ENCODE measurements at places on chromosomes 7 and 10.

GRCh38 chr7:36309716-36310115 is 79.9 kb upstream of the ANLN start:
- no peak for DNase-seq

- DNase-seq: no peak
Measured at GRCh38 chr7:157461573-157462418, 125.0 kb downstream of the DNAJB6 start.

DNA sequence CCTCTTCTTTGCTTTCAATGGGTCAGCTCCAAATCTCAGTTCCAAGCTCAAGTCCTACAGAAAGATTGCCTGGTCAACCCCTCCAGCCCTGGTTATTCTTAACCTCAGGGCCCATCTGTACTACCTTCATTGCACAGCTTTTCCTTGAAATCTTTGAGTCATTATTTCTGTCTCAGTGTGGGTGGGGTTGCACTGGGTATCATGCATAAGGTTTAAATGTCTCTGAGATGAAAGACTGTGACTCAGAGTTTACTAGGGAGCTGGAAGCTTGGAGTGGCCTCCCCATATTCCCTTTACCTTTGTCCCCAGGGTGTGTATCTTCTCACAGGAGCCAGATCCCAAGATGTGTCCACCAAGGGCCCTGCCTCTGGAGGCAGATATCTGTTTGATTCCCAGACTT is 3.3 kb upstream of the OR6V1 start:
- no peak for DNase-seq

DNA sequence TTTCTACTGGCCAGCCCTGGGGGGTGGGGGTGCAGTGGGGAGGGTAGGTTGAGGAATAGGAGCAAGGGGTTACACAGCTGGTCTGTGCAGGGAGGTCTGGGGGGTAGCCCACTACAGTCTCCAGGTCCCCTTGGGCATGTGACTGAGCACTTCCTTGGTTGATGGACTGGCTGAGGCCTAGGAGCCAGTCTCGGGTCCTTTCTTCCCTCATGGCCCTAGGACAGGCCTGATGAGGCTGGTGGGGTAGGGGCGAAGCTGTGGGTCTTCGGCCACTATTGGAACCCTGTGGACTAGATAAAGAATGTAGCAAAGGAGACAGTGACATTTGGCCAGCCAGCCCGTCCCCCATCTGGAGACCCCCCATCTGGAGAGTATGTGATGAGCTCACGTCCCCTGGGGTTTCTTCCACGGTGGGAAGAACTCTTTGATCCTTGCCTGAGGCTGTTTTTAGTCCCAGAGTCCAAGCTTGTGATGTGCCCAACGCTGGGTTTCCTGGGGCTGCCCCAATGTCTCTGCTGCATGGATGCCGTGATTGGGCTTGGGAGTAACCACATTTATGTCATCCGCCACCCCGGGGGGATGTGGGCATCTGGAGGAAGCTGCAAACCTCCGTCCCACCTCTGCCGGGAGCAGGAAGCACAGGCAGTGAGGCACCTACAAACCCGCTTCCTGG is 20.7 kb downstream of the FAM241B start:
- no peak for DNase-seq

DNA sequence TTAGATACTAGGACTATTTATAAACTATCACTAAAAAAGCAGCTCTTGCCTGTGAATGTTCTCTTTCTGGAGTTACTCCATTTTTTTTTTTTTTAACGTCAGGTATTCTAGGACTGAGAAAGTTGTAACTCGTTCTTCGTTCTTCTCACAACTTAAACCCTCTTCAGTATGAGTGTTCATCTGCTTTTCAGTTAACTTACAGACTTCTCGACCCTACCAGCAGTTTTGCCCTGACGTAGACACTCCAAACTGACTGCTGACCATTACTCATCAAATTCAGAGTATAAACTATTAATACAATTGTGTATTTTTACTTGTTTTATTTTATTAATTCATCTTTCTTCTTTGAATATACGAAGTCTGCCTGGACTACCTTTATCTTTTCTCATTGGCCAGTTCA is 353.1 kb downstream of the GPR37 start:
- DNase-seq: no peak

GRCh38 chr7:150950496-150951180 is 27.5 kb downstream of the KCNH2 start:
- DNase-seq: no peak

- DNase-seq: peak; percentile 56
Measured at GRCh38 chr10:29735628-29736365, 101.0 kb upstream of the SVIL start.

- no peak for DNase-seq
Measured at GRCh38 chr7:28243861-28244260, 63.3 kb upstream of the JAZF1 start.

DNA sequence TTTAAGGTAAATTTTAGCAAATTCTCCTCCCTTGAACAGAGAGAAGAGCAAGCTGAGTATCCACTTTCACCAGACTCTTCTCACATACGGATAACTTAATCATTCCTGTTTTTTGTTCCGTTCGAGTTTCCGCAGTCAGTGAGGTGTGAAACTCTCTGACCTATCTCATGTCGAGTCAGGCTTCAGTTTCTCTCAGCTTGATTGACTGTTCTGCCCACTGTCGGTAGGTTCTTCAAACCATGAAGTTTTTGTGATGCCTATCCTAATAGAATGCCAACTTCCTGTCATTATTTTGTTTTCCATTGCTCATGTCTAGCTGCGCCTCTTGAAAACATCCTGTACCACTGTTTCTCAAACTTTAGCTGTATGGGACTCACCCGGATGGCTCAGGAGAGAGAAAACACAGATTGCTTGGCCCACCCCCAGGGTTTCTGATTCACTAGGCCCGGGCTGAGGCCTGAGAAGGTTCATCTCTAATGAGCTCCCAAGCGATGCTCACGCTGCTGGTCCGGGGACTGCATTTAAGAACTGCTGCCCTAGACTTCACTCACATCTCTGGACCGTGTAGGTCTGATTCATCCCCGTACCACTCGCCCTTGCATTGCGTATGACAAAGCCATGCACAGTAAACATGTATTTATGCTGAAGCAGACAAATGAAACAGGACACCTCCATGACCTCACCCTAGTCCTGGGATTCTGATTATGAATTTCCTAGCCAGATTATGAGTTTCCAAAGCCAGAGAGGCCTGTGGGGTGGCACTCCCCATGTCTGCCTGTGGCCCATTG is 208.4 kb upstream of the AGK start:
- DNase-seq: no peak

- DNase-seq: no peak
Measured at GRCh38 chr10:86450806-86451603, 70.6 kb downstream of the WAPL start.

DNA sequence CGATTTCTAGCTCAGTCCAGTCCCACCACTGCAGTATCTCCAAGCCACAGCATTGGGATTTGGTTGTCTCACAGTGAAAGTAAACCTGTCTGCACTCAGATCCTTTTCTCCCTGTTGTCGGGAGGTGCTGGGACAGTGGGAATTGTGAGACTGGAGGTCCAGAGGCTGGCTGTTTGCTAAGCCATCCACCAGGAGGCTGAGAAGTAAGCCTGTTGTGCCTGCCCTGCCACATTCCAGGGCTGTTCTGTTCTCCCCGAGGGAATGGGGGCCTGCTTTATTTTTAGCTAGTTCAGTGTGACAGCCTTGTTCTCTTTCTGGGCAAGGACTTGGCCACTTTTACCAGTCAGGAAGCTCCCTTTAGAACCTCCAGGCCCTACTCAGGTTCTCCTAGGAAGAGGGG is 54.9 kb downstream of the HK1 start:
- DNase-seq: no peak

DNA sequence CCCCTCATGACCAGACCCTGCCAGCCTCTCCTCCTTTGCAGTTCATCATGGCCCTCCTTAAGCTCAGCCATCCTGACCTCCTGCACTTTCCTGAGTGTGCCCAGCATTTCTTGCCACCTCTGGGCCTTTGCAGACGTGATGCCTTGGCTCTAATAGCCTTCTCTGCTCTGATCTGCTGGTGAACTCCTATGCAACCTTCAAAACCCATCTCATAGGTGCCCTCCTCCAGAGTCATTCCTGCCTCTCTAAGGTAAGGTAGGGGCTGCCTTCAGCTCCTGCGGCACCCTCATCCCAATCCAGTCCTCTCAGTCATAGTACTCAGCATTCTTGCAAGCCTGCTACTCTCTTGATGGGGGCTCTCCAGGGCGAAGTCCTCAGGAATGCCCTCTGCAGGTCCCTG is 19.3 kb upstream of the ELN start:
- DNase-seq: no peak

DNA sequence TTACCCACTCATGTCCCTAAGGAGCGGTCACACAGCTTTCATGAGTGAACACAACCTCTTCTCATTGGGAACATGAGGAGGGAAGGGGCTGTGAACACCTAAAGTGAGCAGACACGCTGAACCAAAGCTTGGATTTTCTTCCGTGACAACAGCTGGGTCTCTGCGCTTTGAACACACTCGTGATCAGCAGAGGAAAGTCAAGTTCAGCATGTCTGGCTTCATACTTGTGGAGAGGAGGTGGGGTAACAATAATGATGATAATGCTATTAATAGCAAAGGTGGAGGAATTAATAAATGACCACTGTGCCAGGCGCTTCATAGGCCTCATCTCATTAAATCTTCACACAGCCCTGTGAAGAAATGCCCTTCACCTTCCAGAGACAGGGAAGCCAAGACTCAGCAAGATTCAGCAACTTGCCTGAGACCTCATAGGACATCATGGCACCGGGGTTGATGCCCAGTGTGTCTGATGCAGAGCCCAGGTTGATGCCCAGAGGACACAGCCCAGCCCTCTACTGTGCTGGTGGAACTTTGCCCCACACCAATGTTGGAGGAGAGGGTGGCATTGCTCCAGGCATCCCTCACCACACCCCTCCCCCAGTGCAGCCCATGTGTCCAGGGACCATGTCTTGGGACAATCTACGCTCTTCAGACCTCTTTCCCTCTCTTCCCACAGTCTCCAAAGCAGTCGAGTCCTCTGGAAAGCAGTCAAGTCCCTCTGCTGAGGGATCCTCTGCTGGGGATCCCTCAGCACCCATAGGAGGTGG is 40.6 kb downstream of the GSDME start:
- no peak for DNase-seq

DNA sequence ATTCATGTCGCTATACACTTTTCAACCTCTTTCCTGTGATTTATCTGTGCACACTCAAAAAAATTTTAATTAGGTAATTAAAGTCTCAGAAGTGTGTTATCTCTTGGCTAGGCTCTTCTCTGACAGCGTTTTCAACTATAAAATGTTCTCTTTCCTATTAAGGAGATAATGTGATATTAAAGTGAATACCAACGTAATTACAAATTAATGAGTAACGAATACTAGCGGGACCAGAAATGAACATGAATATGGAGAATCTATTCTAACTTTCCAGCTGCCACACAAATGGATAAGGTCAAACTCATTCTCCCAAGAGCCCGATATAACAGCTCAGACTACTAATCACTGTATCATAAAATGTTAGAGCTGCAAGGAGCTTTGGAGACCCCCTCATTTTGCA is 12.0 kb downstream of the COL1A2 start:
- no peak for DNase-seq

GRCh38 chr7:43727003-43727402 is 2.3 kb downstream of the COA1 start:
- DNase-seq: no peak

DNA sequence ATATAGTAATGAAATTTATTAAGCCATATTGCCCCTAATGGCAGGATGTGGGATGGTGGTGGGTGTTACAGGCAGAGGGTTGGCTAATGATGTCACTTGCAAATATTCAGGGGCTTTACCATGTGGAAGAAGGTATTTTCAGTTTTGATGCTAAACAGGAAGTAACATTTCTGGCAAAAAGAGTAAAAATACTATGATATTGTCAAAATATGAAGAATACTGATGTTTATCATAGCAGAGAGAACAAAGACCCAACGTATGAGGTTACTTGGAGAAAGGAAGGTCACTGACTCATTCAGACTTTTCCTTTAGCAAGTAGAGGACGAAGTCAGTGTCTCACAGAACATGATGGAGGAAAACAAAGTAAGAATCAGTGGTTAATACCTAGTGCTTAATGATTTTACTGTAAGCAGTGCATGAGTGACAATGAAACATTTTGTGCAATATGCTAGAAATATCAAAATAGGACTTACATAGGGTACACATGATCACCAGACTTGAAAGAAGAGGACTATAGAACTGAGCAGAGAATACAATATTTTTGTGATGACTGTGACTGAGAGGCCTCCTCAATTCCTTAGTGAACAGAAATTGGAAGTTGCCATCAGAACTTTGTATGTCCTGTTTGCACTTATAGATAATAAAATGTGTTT is 89.7 kb upstream of the STEAP4 start:
- no peak for DNase-seq

- DNase-seq: no peak
Measured at GRCh38 chr10:61454541-61454940, 1.4 kb upstream of the TMEM26 start.

GRCh38 chr10:26543567-26544306 is 105.6 kb downstream of the APBB1IP start:
- no peak for DNase-seq

DNA sequence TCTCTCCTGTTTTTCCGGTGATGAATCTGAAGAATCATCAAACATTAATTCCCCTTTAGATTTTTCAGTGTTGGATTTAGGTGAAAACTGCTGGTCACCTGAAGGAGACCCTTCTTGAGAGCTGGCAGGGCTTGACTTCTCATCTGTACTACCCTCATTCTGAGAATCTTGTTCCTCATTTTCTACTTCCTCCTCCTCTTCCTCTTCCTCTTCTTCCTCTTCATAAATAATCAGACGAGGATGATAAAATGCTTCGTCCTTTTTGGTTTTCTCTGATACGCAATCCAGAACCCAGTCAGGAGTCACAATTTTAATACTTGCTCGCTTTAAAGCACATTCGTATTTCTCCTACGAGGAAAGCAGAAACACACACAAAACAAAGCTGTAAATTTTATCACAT is 26.9 kb downstream of the PAXIP1 start:
- DNase-seq: no peak

DNA sequence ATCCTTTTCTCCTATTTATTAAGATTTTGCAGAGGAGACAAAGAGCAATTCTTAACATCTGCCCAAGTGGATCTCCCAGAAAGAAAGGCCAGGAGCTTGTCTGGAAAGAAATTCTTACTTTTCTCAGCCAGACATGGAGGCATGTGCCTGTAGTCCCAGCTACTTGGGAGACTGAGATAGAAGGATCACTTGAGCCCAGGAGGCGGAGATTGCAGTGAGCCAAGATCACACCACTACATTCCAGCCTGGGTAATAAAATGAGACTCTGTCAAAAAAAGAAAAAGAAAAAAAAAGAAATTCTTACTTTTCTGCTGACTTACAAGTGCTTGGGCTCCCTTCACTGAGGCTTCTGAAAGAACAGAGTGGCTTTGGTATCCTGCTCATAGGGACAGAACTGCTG is 2.4 kb upstream of the CYP3A43 start:
- DNase-seq: no peak
